ENCODE measurements at places on chromosomes 2 and 18. TPM values are rescaled to one million over a fixed set of nuclear protein-coding genes. Genes with fewer than 3 reads are reported as not detected.

GRCh38 chr2:242017086-242017485, 147.6 kb downstream of the RTP5 start:
- DNase-seq, result no peak

Gene CRYGC
- total RNA-seq, result not detected

DNA sequence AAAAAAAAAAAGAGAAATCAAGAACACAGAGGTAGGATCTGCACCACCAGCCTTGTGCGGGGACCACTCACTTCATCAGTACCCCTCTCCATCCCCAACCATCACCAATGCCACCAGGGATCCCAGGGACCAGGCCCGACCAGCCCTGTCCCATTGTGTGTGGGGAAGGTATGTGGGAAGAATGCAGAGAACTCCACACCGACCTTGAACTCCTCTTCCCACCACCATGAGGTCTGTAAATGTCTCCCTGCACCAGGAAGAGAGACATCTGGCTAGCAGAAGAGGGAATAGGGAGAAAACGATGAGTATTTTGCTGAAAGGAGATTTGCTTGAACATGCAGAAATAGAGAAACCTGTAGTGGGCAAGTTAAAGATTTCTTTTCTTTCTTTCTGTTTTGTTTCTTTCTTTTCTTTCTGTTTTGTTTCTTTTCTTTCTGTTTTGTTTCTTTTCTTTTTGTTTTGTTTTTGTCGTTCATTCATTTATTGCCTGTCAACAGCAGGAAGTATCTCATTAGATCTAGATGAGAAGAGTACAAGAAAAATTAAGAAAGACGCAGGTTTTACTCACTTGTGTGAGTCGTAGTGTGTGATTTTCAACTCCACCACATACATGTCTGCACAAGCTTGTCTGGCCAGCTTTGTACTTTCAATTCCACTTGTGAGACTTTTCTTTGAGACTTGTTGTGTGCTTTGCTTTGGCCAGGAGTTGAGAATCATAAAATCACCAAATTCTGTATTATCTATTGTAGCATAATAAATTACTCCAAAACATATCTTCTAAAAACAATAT, 179.8 kb upstream of the HAAO start:
- DNase-seq, result no peak

GRCh38 chr18:76567835-76568445, 72.9 kb upstream of the ZNF516 start:
- no peak for DNase-seq

DNA sequence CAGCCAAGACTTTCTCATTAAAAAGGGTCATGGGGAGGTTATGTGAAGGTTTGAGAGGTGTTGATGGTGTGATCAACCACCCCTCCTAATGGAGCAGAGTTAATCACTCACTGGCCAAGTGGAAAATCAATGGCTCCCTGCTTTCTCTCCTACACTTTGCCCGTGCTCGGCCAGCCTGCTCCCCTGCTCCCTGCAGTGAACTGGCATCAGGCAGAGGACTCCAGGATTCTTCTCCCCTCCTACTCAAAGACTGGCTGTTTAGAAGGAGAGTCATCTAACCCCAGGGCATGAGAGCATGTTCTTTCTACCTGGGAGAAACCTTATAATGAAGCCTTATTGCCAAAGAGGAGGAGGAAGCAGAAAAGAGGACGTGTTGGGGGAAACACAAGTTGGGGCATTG, 74.9 kb downstream of the SGPP2 start:
- no peak for DNase-seq

DNA sequence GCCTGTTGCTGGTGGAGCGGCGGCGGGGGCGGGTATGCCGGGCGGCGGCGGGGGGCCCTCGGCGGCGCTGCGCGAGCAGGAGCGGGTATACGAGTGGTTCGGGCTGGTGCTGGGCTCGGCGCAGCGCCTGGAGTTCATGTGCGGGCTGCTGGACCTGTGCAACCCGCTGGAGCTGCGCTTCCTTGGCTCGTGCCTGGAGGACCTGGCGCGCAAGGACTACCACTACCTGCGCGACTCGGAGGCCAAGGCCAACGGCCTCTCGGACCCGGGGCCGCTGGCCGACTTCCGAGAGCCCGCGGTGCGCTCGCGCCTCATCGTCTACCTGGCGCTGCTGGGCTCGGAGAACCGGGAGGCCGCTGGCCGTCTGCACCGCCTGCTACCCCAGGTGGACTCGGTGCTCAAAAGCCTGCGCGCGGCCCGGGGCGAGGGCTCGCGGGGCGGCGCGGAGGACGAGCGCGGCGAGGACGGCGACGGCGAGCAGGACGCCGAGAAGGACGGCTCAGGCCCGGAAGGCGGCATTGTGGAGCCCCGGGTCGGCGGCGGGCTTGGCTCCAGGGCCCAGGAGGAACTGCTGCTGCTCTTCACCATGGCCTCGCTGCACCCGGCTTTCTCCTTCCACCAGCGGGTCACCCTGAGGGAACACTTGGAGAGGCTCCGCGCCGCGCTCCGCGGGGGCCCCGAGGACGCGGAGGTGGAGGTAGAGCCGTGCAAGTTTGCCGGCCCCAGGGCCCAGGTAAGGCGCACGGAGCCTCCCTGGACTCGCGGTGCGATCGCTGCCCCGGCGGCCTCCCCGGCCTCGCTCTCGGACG, 1.0 kb downstream of the ZCCHC2 start:
- peak; percentile 39 for DNase-seq

- DNase-seq, result peak; percentile 46
Measured at GRCh38 chr18:36441426-36442240, 144.1 kb downstream of the FHOD3 start.

DNA sequence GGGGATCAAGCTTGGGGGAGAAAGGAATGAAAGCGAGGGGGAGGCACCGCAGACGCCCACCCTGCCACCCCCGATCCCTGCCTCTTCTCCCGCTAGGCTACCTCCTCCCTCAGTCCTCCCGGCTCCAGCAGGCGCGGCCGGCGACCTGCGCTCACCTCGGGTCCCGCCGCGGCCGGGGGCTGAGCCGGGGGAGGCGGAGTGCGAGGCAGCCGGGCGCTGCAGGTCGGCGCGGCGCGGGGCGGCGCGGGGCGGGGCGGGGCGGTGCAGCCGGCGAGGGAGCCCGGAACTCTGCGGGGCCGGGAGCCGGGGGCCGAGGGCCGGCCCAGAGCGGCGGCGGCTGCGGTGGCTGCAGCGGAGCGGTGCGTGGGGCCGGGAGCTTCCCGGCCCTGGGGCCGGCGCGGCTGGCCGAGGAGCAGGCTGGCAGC, 477 bp downstream of the ACVR1 start:
- DNase-seq, result no peak

DNA sequence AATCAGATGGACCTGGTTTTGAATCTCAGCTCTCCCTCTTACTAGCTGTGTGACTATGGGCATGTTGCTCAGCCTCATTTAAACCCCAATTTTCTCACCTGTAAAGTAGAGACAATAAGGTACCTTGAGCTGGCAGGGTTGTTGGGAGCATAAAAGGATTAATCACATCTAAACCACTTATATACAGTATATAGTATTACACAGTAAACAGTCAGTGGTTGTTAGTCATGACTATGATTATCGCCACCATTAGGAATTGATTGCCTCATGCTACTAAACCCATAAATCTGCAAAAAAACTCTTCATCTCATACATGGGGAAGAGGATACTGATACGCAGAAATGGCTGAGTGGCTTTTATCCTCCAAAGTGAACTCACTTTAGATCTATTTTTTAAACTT, 65.8 kb downstream of the INO80D start:
- no peak for DNase-seq

DNA sequence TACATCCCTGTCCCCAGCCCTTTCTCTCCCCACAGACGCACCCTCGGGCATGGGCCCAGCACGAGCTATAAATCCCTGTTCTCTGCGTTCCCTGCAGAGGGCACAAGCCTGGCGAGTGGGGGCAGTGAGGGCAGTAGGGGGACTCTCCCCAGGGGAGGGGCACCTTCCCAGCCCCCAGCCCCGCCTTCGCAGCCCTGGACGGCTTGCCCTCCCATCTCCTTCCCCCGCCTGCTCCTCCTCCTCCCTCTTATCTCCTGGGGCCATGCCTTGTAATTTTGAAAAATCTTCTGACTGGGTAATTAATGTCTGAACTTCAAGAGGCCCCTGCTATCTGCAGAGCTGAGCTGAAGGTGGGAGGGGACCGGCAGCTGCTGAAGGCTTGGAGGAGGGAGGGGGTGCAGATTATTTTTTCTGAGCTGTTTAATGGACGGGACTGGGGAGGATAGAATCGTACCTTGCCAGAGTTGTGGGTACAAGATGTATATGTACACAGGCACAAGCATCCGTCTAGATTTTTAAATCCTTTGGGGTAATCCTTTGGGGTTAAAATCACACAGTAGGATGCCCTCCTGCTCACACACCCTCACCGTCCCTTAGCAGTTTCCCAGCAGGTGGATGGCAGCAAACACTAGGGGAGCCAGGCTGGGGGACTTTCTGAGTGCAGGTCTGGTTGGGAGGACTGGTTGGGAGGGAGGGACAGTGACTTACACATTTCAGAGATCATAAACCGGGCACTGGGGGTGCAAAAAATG, 121.9 kb downstream of the SMAD7 start:
- no peak for DNase-seq

Gene TSPYL6
- not detected for total RNA-seq

DNA sequence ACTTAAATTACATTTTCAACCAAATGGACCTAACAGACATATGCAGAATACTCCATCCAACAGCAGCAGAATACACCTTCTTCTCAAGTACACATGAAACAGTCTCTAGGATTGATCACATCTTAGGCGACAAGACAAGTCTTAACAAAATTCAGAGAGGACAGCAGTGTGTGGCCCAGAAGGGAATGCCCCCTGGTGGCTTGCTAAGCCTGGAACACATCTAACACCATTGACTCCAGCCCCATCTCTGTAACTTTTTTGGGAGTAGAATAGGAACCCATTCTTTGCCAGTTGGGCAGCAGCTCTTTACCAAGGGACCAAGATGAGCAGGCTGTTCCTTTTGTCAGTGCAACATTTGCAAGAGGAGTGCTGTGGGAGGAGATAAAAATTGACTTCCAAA, 249.9 kb downstream of the PLCL1 start:
- DNase-seq, result no peak

GRCh38 chr2:30971231-30972025, 164.2 kb upstream of the CAPN13 start:
- no peak for DNase-seq

DNA sequence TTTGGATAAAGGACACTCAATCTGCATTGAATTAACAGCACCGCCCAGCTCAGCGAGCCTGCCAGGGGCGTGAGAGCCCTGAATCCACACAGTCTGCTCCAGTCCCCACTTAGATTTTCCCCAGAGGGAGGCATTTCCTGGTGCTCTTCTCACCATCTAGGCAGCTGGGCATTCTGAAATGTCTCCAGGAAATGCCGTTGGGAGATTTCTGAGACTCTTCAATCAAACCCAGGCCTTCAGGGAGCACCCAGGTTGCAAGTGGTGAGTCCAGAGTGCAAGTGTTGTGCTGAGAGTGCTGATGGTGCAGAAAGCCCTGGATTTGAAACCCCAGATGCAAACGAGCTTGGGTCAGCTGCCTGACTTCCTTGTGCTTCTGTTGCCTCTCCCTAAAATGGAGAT, 23.4 kb upstream of the TMEM37 start:
- no peak for DNase-seq

Gene CNNM4
- 5.3 TPM for total RNA-seq

Gene BBS5
- total RNA-seq, result 3.1 TPM

DNA sequence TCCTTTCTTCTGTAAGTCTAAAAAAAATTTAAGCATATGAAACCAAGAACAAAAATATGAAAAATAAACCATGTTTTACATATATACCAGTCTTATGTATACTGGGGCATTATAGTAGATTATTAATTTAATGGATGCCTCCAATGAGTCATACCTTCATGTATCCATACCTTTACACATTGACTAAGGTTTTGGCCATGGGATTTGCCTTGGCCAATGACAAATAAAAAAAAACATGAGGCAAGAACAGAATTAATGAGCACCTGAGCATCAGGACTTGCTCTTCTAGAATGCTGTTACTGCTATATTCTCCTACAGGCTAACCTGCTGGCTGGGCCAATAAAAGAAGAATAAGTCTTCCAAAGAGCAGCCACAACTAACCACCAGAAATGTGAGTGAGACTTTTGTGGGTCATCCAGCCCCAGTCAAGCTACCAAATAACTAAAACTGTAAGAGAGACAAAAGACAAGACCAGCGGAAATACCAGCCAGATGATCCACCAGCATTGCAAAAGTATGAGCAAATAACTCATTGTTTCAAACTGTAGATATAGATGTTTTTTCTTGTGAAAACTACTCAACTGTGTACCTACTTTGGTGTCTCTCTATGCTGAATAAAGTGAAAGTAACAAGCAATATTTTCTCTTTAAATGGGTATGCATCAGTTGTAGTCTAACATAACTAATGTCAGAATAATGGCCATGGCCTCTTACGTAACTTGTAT, 749.6 kb upstream of the VRK2 start:
- no peak for DNase-seq

DNA sequence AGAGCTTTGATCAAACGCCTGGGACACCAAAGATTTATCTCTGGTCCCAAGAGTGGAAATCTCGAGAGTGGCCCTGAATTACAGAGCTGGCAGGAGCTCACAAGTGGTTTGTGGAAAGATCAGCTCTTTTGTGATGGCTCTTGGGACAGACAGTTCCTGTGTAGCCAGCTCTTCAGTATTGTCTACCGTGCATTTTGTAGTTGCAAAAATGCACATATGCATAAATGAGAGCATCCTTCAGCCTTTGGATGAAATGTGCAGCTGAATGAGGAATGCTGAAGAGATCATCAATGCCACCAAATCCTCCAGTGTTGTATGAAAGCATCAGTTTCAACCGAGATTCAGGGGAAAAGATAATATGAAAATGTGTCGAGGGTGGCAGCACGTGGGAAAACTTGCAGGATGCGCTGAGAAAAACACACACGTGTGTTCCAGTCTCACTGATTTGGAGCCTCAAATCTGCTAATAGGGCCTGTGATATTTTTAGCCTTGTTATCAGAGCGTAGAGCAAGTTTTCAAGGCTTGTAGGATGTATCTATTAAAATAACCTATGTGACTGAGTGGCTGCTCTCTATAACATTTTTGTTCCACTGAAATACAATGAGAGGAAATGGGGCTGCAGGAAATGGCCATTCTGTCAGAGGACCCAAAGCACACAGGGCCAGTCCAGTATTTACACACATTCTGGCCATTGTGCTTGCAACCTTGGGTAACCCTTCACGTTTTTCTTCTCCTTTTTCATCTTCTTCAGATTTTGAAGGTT, 138.7 kb downstream of the PRKCE start:
- no peak for DNase-seq

DNA sequence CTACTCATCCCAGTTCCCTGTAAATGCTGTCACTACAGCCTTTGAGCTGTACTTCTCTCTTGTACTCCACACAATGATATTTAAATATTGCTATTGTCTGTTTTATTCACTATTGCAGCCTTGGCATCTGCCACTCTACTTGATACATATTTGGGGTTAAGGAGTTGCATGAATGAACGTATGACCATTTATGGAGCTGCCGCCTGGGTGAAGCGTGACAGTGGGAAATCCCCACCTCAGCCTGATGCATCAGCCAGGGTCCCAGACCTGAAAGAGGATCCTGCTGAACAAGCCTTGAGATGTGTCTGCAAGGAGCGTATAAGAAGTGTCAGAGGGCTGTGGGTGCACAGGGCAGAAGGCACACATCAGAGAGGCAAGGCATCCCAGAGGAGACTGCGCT, 39.1 kb downstream of the MRPL35 start:
- DNase-seq, result no peak

Gene MOGAT1
- 0.24 TPM for total RNA-seq
